ENCODE measurements at places on chromosomes 11 and 22.

- no peak for DNase-seq
Observed at GRCh38 chr11:62256281-62256680, 13.7 kb upstream of the SCGB2A2 start.

- no peak for DNase-seq
Observed at GRCh38 chr11:67032830-67033551, 10.1 kb downstream of the SYT12 start.

DNA sequence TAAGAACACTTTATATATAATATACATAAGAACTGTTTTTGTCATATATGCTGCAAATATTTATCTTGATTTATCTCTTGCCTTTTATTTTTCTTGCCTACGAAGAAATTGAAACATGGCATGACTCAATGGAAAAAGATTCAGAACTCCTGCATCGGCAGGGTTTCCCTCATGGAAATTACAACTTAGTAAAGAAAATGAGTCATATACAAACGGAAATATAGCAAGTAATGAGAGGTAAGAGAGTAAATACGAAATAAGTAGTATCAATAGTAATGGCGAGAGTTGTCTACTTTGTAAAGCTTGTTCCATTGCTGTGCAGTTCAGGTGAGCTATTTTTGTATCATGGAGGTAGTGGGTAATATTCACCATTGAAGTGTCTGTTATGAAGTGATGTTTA, 350.4 kb downstream of the DDX10 start:
- no peak for DNase-seq

GRCh38 chr22:37818409-37819104, 4.6 kb upstream of the GALR3 start:
- DNase-seq, result no peak

GRCh38 chr11:69062169-69062855, 13.6 kb downstream of the TPCN2 start:
- DNase-seq, result no peak

DNA sequence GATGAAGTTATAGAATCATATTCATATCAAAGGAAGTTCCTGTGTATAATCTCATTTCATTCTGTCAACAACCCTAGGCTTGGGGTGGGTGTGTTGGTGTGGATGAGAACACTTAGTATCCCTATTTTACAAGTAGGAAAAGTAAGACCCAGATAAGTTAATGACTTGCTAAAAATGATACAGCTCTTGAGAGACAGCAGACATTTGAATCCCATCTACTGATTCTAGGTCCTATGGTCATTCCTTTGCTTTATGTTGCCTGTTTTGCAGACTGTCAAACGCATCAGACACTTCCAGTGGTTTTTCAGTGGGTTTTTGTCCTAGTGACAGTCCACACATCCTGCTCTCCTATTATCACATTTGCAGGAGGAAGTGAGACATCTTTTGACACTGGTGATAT, 153.1 kb downstream of the TEAD1 start:
- DNase-seq, result no peak

- DNase-seq, result no peak
Observed at GRCh38 chr11:54558407-54558806, 45.4 kb downstream of the OR4C46 start.

DNA sequence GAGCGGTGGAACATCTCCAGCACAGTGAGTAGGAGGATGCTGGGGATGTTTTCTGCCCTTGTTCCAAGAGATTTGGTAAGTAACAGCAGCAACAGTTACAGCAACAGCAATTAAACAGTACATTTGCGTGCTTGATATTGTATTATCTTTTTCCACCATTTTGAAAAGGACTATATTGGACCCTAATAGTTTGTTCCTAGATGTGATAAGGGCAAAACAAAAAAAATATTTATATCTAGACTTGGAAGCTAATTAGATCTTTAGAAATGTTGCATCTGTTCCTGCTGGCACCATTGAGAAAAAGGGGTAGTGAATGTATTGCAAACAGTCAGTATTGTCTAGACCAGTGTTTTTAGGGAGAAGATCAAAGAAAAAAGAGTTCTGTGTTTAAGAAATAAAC, 759.9 kb downstream of the JRKL start:
- no peak for DNase-seq

- no peak for DNase-seq
Observed at GRCh38 chr11:104165014-104165413, 1.1 kb upstream of the PDGFD start.

GRCh38 chr11:44968510-44968909, 17.8 kb upstream of the TP53I11 start:
- DNase-seq, result no peak

DNA sequence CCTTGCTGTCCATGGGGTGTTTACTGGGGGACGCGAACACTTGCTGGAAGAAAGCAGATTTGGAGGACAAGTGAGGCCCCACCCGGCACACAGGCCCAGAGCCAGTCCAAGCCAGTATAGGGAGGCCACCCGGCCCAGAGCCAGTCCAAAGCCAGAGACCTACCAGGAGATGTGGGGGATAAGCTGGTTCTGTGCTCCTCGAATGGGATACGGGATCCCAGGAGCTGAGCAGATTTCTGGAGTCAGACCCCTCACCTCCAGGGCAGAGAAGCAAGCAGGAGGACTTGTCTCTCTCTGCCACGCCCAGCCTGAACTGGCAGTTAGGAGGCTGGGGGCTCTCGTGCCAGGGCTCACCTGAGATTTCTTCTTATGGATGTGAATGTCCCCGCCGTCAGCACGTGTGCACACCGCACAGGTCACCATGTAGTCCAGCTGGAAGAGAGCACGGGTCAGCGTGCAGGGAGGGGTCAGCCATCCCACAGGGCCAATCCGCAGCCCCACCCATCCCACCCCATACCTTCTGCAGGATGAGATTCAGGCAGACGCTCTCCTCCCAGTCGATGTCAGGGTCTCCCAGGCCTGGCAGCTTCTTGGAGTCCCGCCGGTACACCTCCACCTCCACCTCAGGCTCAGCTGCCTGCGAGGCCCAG, 35.3 kb downstream of the KIAA0930 start:
- DNase-seq, result no peak

DNA sequence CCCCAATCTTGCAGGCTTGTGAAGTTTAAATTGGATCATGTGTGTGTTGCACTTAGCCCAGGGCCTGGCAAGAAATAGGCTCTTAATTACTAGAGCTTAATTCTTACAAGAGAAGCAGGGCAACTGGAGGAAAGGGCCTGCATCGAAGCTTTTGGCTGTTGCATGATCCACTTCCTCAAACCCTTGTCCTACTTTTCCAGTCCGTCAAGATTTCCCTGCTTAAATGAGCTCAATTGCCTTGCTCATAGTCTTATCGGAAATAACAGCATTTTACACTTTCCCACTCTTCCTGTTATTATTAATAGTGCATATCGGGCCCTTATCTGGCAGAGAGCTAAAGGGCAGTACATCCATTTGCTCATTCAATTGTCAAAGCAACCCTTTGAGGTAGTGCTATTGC, 18.1 kb downstream of the DTX4 start:
- no peak for DNase-seq

DNA sequence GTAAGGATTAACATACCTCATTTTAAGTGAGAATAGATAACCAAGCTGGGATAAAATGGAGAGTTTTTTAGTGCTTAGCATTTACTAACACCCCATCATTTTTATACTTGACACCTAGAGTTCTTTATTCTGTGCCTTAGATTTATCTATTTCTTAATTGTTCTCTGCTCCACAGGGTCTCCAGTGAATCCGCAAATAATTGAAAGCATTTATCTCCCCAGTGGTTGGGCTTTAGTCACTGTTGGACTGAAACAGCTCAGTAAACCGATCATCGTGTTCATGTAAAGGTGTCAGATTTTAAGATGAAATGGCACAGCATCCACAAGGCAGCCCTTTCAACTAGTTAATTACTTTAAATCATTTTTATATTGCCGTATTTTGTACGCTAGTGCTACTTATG, 17.8 kb upstream of the GRIA4 start:
- no peak for DNase-seq

DNA sequence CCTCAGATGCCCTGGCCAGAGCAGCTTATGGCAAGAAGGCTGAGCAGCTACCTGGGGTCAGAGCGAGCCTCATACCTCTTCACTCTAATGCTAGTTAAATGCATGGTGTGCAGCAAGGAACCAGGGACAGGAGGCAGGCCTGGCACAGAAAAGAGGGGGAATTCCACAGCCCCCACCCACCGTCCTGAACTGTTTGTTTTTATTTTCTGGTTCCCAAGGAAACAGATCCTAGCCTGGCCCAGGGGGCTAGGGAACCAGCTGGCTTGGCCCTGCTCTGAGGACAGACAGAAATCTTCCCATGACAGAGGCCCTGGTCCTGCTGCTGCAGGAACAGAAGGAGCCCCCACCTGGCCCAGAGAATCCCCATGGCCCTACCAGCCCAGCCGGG, 40.4 kb downstream of the SLCO2B1 start:
- no peak for DNase-seq

DNA sequence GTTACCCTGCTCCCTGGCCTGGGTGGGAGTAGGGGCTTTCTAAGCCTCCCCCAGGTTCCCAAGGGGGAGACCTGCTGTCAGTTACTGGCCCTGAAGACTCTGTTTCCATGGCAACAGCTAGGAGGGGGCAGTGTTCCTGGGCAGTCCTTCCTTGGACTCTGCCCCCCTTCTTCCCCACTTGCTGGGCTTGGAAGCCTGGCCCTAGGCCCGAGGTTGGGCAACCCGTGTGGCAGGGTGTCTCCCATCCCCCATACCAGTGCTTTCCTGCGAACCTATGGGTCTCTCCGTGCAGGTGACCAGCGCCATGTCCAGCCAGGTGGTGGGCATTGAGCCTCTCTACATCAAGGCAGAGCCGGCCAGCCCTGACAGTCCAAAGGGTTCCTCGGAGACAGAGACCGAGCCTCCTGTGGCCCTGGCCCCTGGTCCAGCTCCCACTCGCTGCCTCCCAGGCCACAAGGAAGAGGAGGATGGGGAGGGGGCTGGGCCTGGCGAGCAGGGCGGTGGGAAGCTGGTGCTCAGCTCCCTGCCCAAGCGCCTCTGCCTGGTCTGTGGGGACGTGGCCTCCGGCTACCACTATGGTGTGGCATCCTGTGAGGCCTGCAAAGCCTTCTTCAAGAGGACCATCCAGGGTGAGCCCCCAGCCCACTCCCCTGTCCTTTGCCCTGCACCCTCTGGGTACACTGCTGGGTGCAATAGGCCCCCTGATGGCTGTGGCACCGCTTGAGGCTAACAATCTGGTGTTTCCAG, 1.7 kb downstream of the ESRRA start:
- no peak for DNase-seq

GRCh38 chr11:77207019-77207485, 79.0 kb downstream of the MYO7A start:
- no peak for DNase-seq

GRCh38 chr11:20110908-20111669, 49.2 kb downstream of the DBX1 start:
- peak; percentile 46 for DNase-seq

DNA sequence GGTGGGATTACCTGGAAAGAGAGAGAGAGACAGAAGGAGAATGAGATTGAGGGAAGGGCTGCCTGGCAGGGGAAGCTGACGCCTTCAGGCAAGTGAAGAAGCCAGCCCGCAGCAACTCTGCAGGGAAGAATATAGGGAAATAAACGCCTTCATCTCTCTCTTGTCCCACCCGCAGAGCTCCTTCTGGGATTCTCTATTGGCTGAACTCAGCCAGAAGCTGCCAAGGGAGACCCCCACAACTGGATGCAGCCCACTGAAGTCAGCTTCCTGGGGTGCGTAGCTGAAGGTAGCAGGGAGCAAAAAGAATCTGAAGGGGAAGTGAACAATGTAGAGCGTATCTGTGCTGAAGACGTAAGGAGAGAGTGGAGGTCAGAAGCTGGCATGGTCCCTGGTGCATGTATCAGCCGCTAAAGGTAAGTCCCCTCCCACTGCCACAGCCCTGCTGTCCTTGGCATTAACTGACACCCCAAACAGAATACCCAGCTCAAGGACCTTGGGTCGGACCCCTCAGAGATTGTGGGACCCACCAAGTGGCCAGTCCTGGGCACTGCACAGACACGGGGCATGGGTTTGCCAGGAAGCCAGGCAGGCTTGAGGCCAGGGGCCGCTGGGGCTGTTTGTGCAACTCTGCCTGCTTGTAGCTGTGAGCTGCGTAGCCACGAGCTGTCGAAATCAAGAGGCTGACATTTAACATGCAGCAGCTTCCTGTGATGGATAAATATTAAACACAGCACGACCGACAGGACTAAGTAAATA, 469.9 kb downstream of the MN1 start:
- peak; percentile 60 for DNase-seq

- peak; percentile 50 for DNase-seq
Observed at GRCh38 chr11:69888483-69889181, 69.4 kb upstream of the FGF3 start.

DNA sequence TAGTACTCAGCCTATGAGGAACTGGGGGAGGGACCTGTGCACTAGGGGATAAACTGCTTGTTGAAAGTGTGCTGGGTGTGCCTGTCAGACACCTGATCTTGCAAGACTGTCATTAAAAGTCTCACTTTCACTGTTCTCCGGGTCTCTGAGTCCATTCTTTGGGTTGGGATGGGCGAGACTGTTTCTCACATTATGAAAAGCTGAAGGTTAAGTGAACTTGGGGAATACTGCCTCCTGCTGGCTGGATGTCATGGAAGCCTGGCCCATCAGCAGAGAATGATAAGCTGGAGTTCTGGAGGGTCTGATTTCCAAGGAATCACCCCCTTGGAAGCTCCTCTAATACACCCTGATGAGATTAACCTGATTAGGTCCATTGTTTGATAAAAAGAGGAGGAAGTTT, 9.0 kb upstream of the VPREB1 start:
- no peak for DNase-seq

DNA sequence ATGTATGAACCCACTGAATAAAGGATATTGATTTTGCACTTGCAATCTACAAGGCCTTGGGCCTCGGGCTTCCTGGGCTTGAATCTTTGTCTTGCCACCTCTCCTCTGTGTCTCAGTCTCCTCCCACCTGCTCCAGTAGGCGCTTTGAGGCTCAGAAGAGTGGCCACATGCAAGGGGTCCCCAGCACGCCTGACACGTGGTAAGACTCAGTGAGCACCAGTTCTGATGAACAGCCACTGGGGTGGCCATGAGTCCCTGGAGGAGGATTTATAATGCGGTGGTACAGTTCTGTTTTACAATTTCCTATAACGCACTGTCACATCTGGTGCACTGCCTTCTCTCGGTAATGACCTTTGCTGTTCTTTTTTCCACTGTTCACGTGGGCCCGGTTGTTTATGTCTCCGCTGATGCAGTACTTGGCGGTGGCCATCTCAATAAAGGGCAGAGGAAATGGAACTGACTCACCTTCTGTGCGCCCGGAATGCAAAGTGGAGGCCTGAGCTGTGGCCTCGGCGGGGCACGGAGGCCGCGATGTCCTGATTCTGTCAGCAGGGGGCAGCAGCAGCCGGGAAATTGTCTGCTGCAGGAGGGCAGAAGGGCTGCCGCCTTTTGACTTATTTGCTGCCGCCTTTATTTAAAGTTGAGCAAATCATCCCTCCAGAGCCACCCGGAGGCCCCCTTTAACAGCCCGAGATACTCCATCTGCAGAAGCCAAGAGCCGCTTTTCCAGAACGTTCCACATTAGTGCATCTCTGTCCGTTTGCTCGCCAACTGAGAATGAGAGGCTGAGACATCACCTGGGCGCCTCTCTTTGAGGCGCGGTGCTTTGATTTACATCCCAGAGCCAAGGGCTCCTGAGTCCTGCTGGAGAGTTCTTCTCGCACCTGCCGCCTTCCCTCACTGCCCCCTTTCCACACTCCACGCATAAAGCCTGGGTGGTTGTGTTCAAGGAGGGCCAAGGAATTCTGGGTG, 6.0 kb upstream of the IFT27 start:
- peak; percentile 65 for DNase-seq

GRCh38 chr11:71498091-71498490, 29.0 kb upstream of the KRTAP5-7 start:
- DNase-seq, result no peak

GRCh38 chr22:38350444-38351359, 33.5 kb upstream of the CSNK1E start:
- DNase-seq, result no peak

All from NCI-H460 (cell line).